WERI-Rb-1 (cell line): ENCODE measurements at places on chromosomes 16 and 17.

DNA sequence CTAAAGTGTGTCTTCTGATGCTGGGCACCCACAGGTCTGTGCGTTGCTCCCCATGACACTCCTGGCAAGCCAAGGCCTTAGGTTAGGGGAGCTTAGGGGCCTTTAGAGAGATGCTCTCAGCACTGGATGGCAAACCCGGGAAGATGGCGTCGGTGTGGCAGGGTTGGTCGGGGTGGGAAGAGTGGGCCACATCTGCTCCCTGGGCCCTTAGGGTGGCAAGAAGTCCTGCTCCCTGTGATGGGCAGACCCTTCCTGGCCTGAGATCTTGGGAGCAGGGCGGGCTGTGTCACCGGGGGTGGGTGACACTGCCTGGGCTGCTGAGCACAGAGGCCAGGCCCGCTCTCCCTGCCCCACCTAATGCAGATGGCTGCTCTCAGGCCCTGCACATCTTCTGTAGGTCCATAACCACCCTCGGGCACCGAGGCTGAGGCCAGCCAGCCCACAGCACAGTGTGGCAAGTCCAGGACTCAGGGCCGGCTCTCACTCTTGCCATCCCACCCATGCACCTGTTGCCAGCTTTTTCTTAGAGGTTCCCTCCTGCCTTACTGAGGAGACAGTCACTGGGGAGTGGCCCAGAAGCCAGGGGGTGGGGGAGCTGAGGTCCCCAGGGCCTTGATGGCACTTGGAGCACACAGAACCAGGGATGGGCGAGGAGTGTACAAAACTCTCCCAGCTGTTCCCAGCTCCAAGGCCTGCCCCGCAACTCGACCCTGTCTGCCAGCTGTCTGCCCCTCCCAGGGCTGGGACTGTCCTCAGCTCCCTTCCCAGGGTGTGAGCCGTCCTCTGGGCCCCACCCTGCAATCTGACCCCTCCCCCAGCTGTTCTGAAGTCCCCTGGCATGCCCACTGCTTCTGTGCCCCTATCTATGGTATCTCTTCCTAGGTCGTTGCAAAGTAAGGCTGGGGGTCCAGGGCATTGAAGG, 4.4 kb upstream of the MTSS2 start:
- no peak for DNase-seq

- no peak for DNase-seq
Observed at GRCh38 chr16:87516361-87516760, 23.5 kb upstream of the ZCCHC14 start.

DNA sequence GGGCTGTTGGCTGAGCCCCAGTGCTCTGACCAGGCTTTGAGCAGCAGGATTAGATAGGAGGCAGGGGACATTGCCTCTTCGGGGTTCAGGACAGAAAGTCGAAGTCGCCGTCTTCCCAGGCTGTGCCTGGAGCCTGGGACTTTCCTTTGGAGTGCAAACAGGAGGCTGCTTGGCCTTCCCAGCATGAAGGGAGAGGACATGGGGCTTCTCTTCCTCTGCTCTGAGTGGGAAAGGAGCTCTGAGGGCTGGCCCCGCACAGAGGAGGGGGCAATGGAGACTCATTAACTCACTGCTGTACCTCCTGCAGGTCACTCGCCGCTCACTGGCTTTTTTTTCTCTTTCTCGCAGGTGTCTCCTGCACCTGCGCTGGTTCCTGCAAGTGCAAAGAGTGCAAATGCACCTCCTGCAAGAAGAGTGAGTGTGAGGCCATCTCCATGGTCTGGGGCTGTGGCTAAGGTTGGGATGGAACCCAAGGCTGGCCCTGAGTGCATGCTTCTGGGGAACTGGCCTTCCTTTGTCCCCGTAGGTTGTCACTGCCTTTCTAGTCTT, 642 bp downstream of the MT1F start:
- no peak for DNase-seq

- DNase-seq, result no peak
Observed at GRCh38 chr17:21674242-21674731, 18.0 kb upstream of the KCNJ18 start.

DNA sequence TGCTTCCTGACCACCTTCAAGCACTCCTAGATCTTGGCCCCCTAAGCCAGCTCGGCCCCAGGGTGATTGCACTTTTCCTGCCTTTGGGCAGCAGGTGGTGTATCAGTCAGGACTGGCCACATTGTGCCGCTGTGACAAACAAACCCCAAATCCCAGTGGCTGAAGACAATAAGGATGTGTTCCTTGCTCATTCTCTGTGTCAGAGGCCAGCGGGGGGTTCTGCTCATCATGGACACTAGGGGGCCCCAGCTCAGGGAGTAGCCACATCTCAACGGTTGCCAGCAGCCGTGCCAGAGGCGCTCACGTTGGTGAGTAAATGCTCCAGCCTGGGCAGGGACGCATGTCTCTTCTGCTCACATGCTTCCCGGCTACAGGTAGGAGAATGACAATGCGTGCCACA, 60.4 kb downstream of the ZDHHC7 start:
- DNase-seq, result peak; percentile 22
